Iris pigment epithelial cell (primary cell): ENCODE measurements at places on chromosomes 5 and 9.

GRCh38 chr5:140417235-140417634 is 15.6 kb downstream of the ANKHD1 start:
- no peak for DNase-seq

GRCh38 chr9:114754581-114754980 is 51.3 kb downstream of the TNFSF15 start:
- no peak for DNase-seq

- DNase-seq = peak; percentile 3
Measured at GRCh38 chr5:153043886-153044285, 446.6 kb upstream of the GRIA1 start.

DNA sequence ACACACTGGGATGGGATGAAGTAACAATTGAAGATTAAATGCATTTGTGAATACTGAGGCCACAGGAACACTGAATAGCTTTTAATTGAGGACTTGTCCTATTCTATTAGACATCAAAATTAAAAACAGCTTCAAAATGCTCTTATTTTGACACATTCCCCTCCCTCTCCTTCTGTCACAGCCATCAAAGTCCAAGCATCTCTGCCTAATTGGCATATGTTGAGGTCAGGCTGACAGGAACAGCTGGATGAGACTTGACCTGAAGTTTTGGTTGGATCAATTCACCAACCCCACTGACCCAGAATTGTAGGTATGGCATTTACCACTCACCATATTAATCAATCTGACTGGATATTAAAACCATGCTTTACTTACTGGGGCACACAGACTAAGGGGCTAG is 96.3 kb downstream of the PTCH1 start:
- DNase-seq = no peak

GRCh38 chr5:172452398-172453205 is 1.7 kb downstream of the SH3PXD2B start:
- peak; percentile 79 for DNase-seq

GRCh38 chr5:150322202-150322601 is 19.5 kb upstream of the ARSI start:
- peak; percentile 85 for DNase-seq

GRCh38 chr9:75053869-75054268 is 25.8 kb upstream of the CARNMT1 start:
- DNase-seq = no peak
